ENCODE measurements at places on chromosomes 1 and 21. TPM values are rescaled to one million over a fixed set of nuclear protein-coding genes. Genes with fewer than 3 reads are reported as not detected.

- DNase-seq, result peak; percentile 74
Observed at GRCh38 chr1:113042285-113043143, 30.5 kb upstream of the LRIG2 start.

GRCh38 chr1:83026745-83027144, 972.2 kb downstream of the TTLL7 start:
- DNase-seq, result no peak

- DNase-seq, result no peak
Observed at GRCh38 chr1:178371235-178371634, 125.5 kb downstream of the CLEC20A start.

DNA sequence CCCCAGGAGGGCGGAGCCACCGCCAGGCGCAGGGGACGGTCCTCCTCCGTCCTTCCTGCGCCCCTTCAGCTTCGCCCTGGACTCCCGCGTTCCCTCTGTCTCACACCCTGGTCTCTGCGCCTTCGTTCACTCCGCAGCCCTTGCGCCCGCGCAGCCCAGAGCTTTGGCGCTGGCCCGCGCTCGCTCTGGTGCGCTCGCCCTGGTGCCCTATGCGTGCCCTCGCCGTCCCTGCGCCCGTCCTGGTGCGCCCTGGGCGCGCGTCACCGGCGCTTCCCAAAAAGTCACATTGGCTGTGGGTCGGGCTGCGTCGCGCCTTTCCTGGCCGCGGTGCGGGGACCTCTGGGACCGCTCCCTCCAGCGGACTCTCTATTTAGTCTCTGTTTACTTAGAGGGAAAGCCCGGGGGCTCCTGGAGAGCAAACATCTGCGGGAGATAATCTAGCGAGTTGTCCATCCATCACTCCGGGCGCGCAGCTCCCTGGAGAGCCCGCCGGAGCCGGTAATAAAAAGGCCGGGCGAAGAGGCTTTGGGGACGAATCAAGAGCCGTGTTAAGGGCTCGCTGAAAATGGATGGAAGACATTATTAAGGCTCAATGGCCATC, 178.6 kb downstream of the PRDM16 start:
- no peak for DNase-seq

- no peak for DNase-seq
Observed at GRCh38 chr1:236222632-236223031, 59.1 kb downstream of the ERO1B start.

RAB7B gene
- 4.0 TPM for total RNA-seq

GRCh38 chr1:16134066-16134801, 21.6 kb downstream of the EPHA2 start:
- DNase-seq, result no peak

GRCh38 chr1:163439471-163439870, 117.7 kb downstream of the NUF2 start:
- DNase-seq, result no peak

DCST2 gene
- 0.94 TPM for total RNA-seq

DNA sequence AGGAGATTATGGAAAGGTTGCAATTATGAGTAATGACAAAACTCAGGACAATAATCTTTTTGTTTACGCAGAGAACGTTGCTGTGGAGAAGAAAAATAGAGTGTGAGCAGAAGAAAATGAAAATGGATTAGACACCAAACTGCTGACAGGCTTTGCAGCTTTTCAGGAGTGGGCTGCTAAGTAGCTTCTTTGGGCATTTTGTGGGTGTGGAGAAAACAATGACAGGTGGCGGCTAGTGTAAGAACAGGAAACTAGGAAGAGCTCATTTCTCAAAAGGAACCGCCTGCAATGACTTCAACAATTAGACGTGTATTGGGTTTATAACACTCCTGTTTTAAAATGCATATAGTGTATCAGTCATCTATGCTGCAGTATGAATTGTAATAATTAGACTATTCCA, 18.3 kb upstream of the PALMD start:
- DNase-seq, result no peak

CRP gene
- 1.3 TPM for total RNA-seq

DNA sequence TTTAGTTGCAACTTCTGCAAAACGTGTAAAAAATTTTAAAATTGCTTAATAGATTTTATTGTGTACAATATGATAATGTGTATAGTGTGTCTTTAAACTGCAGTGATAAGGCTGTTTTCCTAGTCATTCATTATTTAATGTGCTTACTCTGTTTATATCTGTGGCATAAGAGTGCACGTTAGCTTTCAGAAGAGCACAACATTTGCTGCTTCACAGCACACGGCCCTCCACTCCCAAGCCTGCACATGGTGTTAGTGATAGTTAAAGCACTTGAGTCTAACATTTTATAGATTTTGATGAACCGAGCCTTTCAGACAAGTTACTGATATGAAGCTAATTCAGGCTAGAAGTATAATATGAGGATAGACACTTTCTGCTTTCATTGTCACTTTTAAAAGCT, 120.6 kb downstream of the ADGRL2 start:
- no peak for DNase-seq

- DNase-seq, result no peak
Observed at GRCh38 chr1:236336084-236336483, 54.3 kb upstream of the ERO1B start.

DNA sequence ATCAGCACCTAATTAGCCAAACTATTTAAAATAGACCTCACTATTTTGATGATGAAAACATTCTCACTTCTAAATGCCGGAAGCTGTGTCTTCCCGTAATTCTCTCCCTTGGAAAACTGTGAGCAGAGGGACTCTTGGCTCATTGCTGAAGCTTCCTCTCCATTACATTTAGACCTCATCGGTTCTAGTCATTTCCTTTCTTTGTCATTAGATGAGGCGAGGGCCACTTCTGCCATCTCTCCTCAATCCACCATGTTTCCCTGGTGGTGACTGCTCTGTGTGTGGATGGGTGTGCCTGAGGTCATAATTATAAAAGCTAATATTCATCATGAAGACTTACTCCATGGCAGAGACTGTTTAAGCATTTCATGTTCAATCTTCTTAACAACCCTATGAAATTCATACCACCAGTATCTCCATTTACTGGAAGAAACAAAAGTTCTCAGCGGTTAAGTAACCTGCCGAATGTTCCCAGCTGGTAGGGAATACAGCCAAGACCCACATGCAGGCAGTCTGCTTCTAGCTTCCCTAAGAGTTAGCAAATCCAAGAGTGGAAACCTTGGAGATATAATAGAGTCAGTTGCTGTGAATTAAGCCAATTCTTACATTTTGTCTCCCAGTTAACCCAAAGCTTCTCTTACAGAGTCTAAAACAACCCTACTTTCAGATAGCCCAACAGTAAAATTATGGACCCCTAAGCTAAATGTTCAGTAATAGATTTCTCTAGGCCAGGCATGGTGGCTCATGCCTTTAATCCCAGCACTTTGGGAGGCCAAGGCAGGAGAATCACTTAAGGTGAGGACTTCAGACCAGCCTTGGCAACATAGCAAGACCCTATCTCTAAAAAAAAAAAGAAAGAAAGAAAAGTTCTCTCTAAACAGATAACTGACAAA, 156.2 kb downstream of the ZBTB18 start:
- DNase-seq, result no peak

OR10Z1 gene
- not detected for total RNA-seq

AK5 gene
- not detected for total RNA-seq

TAL1 gene
- 1.0 TPM for total RNA-seq

DNA sequence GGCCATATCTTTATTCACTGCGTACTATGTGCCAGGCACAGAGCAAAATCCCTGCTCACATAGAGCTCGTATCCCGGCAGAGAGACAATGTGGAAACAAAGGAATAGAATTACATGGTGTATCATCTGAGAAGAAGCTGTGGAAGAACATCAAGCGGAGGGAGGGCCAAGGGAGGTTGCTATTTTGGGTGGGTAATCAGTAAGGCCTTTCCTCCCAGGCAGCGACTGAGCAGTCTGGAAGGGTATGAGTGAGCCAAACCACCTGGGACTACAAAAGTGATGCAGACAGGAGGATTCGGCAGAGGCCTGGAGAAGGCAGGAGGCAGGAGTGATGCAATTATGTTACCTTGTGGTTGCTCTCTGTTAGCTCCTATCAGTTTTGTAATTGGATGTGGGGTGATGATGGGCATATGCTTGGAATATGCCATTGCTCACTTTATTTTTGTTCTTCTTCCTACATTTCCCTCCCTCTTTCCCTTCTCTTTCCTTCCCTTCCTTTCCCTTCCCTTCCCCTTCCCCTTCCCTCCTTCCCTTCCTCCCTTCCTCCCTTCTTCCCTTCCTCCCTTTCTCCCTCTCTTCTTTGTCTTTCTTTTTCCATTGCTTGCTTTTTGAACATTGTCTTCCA, 172.9 kb downstream of the DISC1 start:
- no peak for DNase-seq

DNA sequence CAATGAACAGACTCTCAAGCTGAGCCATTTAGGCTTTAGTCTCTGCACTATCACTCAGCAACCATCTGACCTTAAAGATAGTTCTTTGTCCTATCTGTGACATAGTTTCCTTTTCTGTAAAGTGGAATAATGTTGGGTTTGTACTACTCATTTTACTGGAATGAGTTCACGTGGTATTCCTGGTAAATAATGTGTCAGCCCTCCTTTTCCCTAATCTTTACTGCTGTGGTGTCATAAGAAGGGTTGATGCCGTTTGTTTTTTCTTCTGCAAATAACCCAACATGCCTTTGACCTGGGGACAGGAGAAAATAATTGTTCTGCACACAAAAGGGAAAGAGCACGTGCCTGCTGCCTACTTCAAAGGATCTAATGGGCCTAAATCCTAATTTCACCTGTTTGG, 297.8 kb downstream of the BRINP3 start:
- no peak for DNase-seq

DNA sequence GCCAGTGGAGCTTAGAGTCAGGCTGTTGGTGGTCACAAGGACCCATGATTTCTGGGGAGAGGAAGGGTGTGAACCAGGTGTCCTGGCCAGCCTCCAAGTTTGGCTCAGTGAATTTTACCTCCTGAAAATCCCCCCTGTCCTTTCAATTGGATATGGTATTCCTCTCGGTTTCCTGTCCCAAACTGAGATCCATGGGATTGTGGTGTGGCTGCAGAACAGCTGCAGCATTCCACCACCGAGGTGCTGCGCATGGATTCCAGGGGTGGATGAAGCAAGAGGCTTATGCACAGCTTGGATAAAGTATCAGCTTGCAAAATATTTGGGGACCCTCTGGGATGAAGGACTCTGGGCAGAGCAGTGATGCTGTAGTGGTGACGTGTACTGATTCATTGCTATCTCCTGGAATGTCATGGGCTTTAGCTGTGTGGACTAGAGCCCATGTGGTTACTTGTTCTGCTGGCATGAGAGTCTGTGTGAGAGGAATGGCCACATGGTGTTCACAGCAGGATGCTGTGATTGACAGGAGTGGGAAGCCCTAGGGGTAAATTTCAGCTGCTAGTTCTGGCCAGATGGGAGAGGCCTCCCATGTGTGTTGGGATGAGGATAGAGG, 148.7 kb upstream of the SPAG17 start:
- DNase-seq, result no peak

DNA sequence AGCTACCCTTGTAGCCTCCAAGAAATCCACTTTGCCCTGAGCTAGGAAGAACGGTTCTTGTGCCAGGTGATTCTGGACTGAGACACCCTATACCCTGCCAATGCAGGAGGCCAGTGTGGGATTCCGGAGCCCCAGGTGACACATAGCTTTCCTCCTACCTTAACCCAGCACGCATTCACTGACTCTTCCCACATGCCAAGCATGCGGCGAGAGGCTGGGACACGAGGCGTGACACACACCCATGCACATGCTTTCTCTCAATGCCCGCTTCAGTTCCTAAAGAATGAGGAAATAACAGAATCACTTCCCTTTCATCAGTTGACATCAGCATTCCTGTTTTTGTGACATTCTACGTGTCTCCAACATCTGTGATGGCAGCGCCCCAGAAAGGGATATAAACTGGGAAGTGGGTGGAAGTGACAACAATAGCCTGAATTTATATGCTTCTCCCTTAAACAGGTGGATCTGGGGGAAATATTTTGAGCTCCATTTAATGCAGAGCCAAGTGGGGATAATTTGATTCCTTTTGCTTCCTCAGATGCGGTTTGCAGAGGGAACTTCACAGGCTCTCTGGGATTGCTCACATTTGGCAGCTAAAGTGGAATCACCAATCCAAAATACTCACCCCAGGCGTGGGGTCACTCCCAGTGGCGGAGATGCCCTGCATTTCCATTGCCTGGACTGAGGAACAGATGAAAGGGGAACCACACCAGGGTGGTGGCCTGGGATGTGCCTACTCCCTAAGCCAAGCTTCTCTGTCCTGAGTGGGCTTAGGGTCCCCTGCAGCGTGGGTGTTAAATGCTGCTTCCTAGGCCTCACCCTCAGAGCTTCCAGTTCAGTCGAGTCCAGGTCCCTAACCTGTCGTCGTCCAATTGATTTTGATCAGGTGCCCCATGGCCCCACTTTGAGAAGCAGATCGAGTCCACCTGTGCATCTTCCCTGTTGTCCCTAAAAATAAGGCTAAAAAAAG, 445.1 kb downstream of the SIPA1L2 start:
- no peak for DNase-seq

DNA sequence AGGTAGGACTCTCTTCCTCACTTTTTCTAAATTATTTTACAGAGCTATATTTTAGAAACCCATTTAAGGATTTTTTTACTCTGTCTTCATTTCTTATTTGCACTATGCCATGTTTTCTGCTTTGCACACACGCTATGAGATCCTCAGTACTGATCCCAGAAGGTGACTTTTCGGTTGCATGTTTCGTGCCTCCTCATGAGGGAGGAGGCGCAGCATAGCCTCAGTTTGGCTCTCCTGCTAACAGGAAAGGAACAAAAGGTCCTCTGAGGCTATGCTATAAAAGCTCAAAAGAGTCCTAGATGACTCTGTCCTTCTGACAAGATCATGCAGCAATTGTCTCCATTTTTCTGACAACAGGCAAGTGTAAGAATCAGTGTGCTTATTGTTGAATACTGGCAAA, 189.7 kb downstream of the GPR52 start:
- DNase-seq, result no peak

KIF2C gene
- 0.40 TPM for total RNA-seq

ATXN7L2 gene
- total RNA-seq, result 1.7 TPM

RNU1-2 gene
- total RNA-seq, result 4,050 TPM
